HuH-7.5 (cell line): ENCODE measurements at places on chromosomes 1 and 21.

- DNase-seq: no peak
Observed at GRCh38 chr1:208433086-208433485, 188.9 kb upstream of the PLXNA2 start.

GRCh38 chr1:65704318-65704717 is 88.4 kb upstream of the PDE4B start:
- no peak for DNase-seq

- no peak for DNase-seq
Observed at GRCh38 chr1:240797050-240797449, 185.1 kb upstream of the GREM2 start.

DNA sequence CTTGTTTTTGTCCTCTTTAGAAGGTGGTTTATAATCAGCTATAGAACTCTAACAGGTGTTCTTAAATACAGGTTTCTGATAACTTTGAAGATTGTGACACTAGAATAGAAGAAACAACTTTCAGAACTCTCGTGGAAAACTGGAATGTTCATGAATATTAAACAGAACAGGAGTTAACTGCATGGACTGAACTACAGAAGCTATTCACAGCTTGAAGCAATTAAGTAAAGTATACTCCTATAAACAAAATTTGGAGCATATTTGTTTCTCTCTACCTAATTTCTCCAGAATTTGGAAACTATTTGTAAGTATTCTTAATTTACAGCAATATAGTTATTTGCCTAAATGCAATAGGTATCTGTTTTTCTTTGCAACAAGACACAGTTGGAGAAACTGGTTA is 824.8 kb downstream of the ADGRL2 start:
- DNase-seq: no peak

GRCh38 chr1:6688757-6689156 is 12.9 kb downstream of the DNAJC11 start:
- DNase-seq: no peak

GRCh38 chr21:33374080-33374449 is 29.1 kb upstream of the IFNGR2 start:
- DNase-seq: no peak
